K562 (cell line): ENCODE measurements at places on chromosomes 5 and 9. TPM values are rescaled to one million over a fixed set of nuclear protein-coding genes. Genes with fewer than 3 reads are reported as not detected.

FCN2 gene
- not detected in 2 replicates for total RNA-seq

DNA sequence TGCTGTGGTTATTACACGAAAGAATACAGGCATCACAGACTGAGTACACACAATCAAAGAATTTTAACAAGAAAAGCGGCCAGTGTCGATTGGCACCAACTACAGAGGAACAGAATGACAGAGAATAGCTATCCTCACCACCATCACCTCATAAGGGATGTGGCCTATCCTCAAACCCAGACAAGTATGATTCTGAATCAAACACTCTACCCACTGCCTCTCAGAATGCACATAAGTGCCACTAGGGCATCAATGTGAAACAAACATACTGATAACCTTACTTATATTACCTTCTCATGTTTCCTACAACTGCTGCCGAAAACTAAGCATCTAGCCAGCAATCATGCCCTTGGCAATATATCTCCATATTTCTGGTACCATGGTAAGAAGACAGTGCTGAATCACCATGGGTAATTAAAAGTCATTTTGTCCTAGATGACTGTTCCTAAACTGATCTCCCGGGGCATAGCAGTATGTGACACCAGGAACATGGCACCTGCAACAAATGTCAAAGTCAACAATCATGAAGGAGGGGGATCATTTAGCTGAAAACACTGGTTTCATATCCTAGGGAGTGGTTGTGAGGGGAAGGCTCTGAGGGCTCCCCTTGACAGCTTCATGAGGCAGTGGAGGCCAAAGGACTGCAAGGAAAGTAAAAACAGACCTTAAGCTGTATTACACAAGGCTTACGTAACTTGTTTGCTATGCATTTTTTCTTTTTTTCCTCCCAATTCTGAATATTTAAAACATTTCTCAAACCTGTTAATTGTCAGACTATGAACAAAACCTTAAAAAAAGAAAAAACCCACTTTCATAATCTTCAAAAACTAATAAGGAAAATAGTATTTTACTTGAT lies 88.3 kb downstream of the LHFPL2 start:
- no peak for DNase-seq
- no peaks in the 10 kb centered on the region for H3K36me3 ChIP-seq
- no peaks in the 10 kb centered on the region for H3K4me1 ChIP-seq
- H3K27me3 ChIP-seq, result no peaks in the 10 kb centered on the region
- H3K27ac ChIP-seq, result no peak overlapping the region
- no peak overlapping the region for H3K4me3 ChIP-seq

GRCh38 chr5:75031366-75031765 lies 21.0 kb downstream of the GCNT4 start:
- no peaks in the 10 kb centered on the region for H3K36me3 ChIP-seq
- peaks cover 2% of the 10 kb centered on the region; the same call in 2 of the 3 replicates for H3K27me3 ChIP-seq
- DNase-seq, result no peak

DNA sequence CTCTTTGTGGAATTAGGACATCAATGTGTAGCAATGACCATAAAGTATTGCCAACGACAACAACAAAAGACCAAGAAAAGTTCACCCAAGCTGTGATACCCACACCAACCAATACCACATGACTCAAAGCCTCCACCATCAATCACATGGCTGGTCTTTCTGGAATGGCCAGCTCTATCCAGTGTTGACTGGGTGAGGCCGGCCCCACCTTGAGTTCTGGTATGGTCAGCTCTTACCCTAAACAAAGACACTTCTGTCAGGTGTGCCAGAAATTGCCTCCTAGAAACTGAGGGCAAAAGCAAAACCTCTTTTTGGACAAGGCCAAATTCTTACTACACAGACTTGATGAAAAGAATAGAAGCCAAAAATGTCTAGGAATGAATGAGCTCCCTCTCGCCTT lies 331.5 kb downstream of the ZNF608 start:
- no peak for DNase-seq
- H3K4me3 ChIP-seq, result no peak overlapping the region
- H3K27ac ChIP-seq, result no peak overlapping the region
- no peaks in the 10 kb centered on the region for H3K27me3 ChIP-seq
- no peaks in the 10 kb centered on the region for H3K36me3 ChIP-seq

RFESD gene
- 128 and 129 TPM in 2 replicates for total RNA-seq

- H3K27me3 ChIP-seq, result no peaks in the 10 kb centered on the region
- no peak for DNase-seq
- no peak overlapping the region for H3K4me3 ChIP-seq
- no peak overlapping the region for H3K27ac ChIP-seq
- H3K36me3 ChIP-seq, result no peaks in the 10 kb centered on the region
These were observed 73.5 kb downstream of the CHSY3 start for GRCh38 chr5:129977810-129978209.

RUSC2 gene
- 11.9 and 12.8 TPM in 2 replicates for total RNA-seq

DNA sequence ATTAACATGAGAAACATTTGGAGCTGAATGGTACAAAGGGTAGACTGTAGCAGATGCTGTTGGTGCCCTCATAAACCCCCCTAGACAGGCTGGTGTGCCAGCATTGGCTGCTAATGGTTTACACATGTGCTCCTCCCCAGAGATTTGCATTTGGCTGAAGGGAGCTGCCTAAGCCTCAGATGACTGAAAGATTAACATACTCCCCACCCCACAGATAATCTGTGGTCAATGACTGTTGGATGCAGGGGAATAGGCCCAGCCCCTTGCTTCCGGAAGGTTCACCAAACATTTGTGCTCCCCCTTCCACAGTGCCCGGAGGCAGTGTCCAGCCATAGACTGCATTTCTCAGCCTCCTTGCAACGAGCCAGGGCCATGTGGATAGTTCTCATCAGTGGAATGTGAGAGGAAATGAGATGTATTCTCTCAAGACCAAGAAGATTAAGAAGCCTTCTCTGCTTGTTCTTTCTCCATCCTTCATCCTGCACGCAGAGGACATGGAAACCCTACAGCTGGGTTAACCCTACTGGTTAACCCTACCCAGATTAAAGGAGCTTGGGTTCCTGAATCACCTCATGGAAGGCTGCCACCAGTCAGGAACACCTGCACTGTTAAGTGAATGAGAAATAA lies 79.6 kb downstream of the PHAX start:
- peak overlapping the region; percentile 3; the same call in 1 of the 2 replicates for H3K4me3 ChIP-seq
- H3K27ac ChIP-seq, result peak overlapping the region; percentile 53
- peaks cover 35% of the 10 kb centered on the region for H3K4me1 ChIP-seq

DNA sequence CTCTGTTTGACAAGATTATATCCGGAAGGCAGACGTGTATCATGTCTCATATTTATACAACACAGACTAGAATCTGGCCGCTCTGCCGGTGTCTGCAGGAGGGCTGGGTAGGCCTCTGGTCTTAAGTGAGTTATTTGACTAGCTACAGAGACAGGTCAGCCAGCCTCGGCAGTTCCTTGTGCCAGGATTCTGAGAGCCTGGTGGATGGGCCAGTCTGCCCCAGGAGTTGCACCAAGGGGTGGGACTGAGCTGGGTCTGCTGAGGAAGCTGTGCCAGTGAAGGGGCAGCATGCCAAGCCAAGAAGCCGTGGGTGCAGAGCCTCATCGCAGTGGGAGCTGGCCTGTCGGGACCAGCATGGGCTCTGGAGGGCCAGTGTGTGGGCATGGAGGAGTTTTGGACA lies 7.1 kb downstream of the SNX18 start:
- no peak for DNase-seq
- no peak overlapping the region for H3K4me3 ChIP-seq
- H3K4me1 ChIP-seq, result peaks cover 3% of the 10 kb centered on the region; the same call in 1 of the 3 replicates
- no peaks in the 10 kb centered on the region for H3K27me3 ChIP-seq
- no peak overlapping the region for H3K27ac ChIP-seq

DNA sequence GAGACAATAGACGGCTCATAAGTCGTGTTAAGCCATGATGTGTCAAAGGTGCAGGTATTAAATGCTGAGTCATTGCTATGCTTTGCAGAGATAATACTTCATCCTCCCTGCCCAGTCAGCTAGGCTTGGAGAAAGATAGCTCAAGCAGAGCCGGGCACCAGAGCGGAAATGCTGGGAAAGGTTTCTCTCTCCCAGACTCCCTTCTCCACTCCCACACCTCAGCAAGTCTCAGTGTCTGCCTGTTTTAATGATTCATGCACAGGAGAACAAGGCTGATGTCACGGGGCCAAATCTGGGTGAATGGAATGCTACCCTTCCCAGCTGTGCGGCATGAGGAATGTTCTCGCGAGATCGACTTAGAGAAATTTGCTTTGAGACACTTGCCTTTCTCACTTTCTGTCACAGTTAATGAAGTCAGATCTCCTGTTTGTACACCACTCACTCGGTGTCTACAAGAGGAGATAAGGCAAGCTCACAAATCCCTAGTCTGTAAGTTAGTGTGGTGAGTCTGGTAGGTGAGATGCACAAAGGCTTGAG lies 204.4 kb downstream of the EFNA5 start:
- no peaks in the 10 kb centered on the region for H3K27me3 ChIP-seq
- H3K27ac ChIP-seq, result no peak overlapping the region
- no peak for DNase-seq
- H3K4me1 ChIP-seq, result peaks cover 6% of the 10 kb centered on the region; the same call in 1 of the 3 replicates
- H3K36me3 ChIP-seq, result no peaks in the 10 kb centered on the region

- DNase-seq, result no peak
- H3K4me1 ChIP-seq, result no peaks in the 10 kb centered on the region
- H3K27ac ChIP-seq, result no peak overlapping the region
These were observed 80.8 kb downstream of the ASTN2 start for GRCh38 chr9:117334101-117334500.

DNA sequence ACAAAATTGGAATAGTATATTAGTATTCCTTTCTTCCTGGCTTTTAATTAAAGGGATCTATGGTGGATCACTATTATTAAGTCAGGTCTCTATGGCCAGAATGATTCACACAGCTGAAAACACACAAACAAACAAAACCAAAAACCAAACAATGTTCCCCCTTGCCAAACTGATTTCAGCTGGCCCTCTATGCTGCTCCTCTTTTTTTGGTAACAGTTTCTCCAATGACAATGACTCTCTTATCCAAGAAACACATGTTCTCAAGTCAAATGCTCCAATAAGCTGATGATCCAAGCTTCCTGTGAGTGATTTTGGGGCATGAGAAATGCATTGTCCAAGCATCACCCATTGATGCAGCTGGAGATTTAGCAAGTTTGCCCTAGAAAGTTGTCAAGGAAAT lies 193.4 kb upstream of the TUT7 start:
- H3K36me3 ChIP-seq, result no peaks in the 10 kb centered on the region
- no peaks in the 10 kb centered on the region; the same call in 2 of the 3 replicates for H3K27me3 ChIP-seq
- no peaks in the 10 kb centered on the region for H3K4me1 ChIP-seq
- no peak for DNase-seq
- no peak overlapping the region for H3K4me3 ChIP-seq

DNA sequence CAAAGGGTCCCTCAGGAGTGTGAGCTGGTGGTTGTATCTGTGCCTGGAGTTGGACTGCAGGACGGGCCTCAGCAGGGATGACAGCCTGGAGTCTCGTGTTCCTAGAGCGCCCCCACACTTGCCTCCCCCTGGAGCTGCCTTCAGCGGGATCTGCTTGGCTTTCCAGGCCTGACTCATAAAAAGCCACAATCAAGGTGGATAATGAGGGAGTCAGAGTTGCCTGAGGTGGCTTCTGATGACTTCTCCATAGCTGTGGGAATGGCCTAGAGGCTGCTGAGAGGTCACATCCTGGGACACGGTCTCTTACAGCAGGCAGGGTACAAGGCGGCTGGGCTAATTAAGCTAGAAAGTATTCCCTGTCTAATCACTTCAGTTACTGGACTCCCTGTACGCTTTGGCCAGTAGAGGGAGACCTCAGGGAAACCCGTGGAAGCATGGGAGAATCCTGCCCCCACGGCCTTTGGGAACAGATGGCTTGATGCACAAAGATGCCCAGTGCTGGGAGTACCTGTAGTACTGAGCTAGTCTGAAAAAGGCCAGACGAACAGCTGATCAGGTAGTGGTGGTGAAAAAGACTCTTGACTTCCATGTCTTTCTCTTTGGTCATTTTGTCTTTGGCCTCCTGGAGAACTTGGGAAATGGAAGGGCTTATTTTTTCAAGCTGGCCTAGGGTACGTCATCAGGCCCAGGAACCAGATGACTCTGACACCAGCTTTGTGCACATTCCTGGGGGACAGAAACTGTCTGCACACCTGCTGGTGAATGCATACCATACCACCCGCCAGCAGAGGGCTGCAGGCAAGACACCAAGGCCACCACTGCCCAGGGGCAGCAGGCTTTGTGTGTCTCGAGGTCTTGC lies 16.1 kb upstream of the FRRS1L start:
- H3K27me3 ChIP-seq, result no peaks in the 10 kb centered on the region; the same call in 2 of the 3 replicates
- H3K4me1 ChIP-seq, result no peaks in the 10 kb centered on the region; the same call in 1 of the 2 replicates
- DNase-seq, result peak; percentile 71

DNA sequence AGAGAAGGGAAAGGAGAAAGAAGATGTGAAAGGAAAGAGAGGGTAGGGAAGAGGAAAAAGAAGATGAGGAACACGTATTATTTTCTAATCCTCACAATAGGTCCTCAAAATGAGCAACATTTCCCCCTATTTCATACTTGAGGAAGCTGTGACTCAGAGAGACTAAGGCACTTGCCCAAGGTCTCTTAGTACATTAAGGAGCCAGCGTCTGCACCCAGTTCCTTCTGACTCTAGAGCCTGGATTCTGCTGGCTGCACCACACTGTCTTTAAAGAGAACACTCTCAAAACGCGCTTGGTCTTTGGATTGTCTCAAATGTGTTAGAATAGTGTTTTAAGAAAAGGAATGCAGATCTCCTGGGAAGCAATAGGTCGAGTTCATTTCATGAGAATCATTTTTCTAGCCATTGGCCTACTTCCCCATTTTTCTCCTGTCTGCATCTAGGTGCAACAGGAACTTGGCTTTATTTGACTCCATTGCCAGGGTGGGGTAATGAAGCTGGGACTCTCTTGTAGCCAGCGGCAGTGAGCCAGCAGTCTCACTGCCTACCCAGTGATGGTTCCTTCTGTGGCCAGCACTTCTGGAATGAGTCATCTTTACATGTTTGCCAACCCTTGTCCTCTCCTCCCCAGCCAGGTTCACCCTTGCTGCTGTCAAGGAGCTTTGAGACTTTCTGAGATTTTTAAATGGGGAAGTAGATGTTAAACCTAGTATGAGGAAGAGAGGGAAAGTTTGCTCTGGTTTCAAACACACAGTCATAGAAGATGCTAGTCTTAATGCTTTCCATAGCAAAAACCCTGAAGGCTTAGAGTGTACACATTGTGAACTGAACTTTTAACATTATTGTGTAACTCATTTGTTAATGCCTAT lies 82.7 kb downstream of the DOCK8 start:
- H3K27ac ChIP-seq, result no peak overlapping the region; the same call in 2 of the 3 replicates
- H3K4me1 ChIP-seq, result 0 out of 3 replicates have a peak, but pooled peaks cover 5% of the 10 kb centered on the region
- no peaks in the 10 kb centered on the region for H3K27me3 ChIP-seq
- peaks cover 47% of the 10 kb centered on the region; the same call in 2 of the 3 replicates for H3K36me3 ChIP-seq
- no peak overlapping the region for H3K4me3 ChIP-seq
- DNase-seq, result no peak

DNA sequence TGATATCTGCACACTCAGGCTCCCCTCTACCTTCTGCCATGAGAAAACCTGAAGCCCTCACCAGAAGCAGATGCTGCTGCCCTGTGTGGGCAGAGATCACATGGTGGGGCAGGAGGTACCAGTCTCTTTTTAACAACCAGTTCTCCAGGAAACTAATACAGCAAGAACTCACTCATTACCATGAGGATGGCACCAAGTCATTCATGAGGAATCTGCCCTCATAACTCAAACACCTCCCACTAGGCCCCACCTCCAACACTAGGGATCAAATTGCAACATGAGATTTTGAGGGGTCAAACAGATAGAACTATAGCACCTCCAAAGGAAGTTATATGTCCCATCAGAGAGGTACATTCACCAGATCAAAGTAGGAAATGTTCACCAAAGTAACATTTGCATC lies 136.3 kb upstream of the SHB start:
- no peak for DNase-seq
- H3K4me3 ChIP-seq, result no peak overlapping the region
- H3K27me3 ChIP-seq, result peaks cover 10% of the 10 kb centered on the region
- no peak overlapping the region for H3K27ac ChIP-seq

THBS4 gene
- not detected in 2 replicates for total RNA-seq

NPDC1 gene
- 1.5 and 2.1 TPM in 2 replicates for total RNA-seq

CAPSL gene
- total RNA-seq, result not detected in 2 replicates

GRCh38 chr5:83857341-83857740 lies 136.7 kb upstream of the HAPLN1 start:
- no peaks in the 10 kb centered on the region for H3K36me3 ChIP-seq
- no peaks in the 10 kb centered on the region for H3K4me1 ChIP-seq
- no peak overlapping the region for H3K27ac ChIP-seq
- DNase-seq, result no peak
- H3K4me3 ChIP-seq, result no peak overlapping the region
